ENCODE measurements at places on chromosomes 7 and 10. TPM values are rescaled to one million over a fixed set of nuclear protein-coding genes. Genes with fewer than 3 reads are reported as not detected.

Gene IL15RA
- total RNA-seq = 20.2 TPM

Gene NEBL
- total RNA-seq = not detected

Gene TMEM236
- 0.10 TPM for total RNA-seq

Gene SMKR1
- 1.5 TPM for total RNA-seq

Gene PAPOLB
- total RNA-seq = not detected

Gene SEPHS1
- total RNA-seq = 57.6 TPM

Gene GPR15LG
- not detected for total RNA-seq

Gene TUBAL3
- not detected for total RNA-seq

Gene SYNPO2L
- total RNA-seq = not detected

Gene MMD2
- total RNA-seq = not detected

Gene GGCT
- total RNA-seq = 60.5 TPM

DNA sequence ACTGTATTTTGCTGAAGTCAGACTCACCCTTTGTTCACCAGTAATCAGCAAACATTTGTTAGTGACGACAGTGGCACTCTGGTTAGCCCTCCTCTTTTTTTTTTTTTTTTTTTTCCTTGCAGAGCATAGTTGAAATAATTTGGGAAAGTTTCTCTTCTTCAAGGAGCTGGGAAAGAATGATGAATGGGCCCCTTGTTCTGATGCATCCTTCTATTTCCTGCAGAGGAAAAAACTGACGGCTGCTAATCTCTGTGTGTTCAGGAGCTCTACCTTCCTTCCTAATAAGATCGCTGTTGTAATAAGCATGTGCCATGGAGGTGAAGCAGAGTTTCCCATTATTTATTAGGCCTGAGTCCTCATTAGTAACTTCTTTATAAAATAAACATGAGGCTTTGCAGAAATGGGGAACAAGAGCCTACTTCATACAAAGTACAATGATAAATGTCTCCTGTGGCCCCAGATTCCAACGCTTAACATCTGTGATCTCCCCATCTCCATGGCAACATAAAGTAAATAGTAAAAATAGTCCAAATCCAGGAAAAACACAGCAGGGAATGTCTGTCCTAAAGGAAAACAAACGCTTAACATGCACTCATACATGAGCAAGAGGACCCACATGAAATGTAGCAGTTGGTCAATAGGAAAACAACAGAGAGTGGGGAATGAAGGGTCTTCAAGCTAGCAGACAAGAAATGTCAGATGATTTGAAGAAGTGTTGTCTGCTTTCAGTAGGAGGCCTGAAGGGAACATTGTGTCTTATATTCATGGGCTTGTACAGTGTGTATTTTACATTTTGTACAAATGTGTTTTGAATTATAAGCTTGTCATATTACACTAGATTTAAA, 59.1 kb upstream of the CALD1 start:
- no peaks in the 10 kb centered on the region for H3K27me3 ChIP-seq
- H3K4me1 ChIP-seq = no peaks in the 10 kb centered on the region
- H3K4me3 ChIP-seq = no peak overlapping the region
- DNase-seq = no peak

- no peaks in the 10 kb centered on the region for H3K27me3 ChIP-seq
- no peaks in the 10 kb centered on the region for H3K4me1 ChIP-seq
- no peak for DNase-seq
- no peaks in the 10 kb centered on the region for H3K36me3 ChIP-seq
- no peak overlapping the region for H3K27ac ChIP-seq
- H3K4me3 ChIP-seq = no peak overlapping the region
These were observed 259.9 kb downstream of the PTPRN2 start for GRCh38 chr7:158327571-158328180.

DNA sequence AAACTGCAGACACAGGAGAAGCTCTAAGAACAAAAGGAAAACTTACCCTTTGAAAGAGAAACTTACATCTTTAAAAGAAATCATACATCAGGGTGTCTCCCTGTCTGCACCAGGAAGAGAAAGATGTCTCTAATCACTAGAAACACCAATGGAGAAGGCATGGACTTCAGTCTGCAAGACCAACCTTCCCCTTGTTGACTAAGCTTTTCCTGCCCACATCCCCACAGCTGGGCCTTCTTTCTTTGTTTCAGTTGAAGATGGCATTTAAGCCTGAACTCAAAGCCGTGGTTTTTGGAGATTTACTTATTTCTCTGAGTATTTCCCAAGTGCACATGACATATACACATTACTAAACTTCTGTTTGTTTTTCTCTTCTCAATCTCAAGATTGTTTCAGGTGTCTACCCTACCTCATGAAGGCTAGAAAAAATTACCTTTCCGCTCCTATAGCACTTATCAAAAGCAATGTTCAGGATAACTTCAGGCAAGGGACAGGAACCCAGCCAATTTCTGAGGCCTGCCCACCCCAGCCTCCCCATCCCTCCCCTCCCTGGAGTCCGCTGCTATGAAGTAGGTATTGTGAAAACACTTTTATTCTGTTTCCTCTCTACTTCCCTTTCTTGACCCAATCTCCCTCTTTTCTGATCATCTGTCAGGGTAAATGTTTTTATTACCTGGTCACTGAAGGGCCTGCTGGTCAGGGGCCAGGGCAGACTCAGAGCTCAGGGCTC, 2.8 kb upstream of the SLC29A3 start:
- peaks cover 7% of the 10 kb centered on the region for H3K27me3 ChIP-seq
- H3K4me1 ChIP-seq = peaks cover 21% of the 10 kb centered on the region
- H3K36me3 ChIP-seq = no peaks in the 10 kb centered on the region
- no peak overlapping the region for H3K27ac ChIP-seq
- H3K4me3 ChIP-seq = no peak overlapping the region
- peak; percentile 36 for DNase-seq

- no peak overlapping the region for H3K27ac ChIP-seq
- H3K36me3 ChIP-seq = no peaks in the 10 kb centered on the region
- peaks cover 38% of the 10 kb centered on the region for H3K27me3 ChIP-seq
- H3K4me3 ChIP-seq = no peak overlapping the region
- peak; percentile 14 for DNase-seq
These were observed 199.1 kb upstream of the PRKCQ start for GRCh38 chr10:6778992-6779701.

DNA sequence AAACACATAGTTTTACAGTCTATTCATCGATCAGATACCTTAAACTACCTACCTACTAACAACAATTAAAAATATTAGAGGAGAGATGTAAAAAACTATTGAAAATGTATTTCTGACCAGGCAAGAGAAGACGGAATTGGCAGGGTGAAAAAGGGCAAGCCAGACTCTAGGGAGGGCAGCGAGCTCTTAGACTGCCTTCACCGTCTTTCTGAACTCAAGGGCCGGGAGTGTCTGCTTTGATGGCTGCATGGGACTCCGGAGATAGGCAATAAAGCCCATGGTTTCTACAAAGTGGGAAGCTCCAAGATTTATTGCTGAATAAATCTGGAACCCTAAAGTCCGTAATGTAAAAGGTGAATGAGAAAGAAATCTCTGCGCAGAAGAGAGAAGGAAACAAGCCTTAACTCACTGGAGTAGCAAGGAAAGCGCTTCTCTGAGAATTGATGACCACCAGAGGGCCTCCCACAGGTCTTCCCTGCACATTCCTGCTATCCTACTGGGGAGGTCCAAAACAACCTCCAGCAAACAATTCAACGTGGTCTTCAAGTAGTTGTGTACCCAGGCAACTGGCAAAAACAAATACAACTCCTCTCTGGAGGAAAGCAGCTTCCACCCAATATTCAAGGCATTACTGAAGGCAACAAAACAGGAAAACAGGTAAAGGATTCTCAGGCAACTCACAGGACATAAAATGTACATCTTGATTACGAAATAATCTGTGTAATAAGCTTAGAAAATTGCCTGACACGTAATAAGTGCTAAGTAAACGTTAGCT, 181.3 kb downstream of the SDK1 start:
- H3K4me1 ChIP-seq = no peaks in the 10 kb centered on the region
- H3K27me3 ChIP-seq = no peaks in the 10 kb centered on the region
- DNase-seq = no peak
- H3K4me3 ChIP-seq = no peak overlapping the region

DNA sequence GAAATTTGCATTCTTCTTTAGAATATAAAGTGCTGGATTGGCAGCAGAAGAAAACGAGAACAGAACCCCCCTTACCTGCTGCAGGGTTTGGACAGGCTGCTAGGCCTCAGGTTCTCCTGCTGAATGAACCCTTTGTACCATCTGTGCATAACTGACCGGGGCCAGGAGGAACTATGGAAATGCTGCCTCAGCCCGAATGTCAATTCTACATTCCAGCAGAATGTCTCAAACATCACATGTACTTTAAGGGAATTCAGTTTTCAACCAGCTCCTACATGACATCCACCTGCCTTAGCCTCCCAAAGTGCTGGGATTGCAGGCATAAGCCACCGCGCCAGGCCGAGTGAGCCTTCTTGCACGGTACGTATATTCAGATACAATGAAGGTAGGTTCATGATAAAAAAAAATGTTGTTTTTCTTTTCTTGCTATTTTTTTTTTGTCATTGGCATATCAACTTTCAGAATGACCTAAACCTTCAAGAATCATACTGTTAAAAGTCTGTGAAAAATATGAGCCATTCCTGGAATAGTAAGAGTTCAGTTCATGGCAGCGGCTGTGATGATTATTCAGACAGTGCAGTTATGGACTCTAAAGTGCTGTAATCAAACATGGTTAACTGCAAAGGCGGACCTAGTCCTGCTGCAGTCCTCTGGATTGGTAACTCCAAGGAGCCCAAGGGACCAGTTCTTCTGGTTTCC, 84.4 kb upstream of the TNS3 start:
- no peaks in the 10 kb centered on the region for H3K27me3 ChIP-seq
- no peak overlapping the region for H3K27ac ChIP-seq
- H3K4me3 ChIP-seq = no peak overlapping the region
- no peak for DNase-seq
- H3K36me3 ChIP-seq = no peaks in the 10 kb centered on the region

- peaks cover 12% of the 10 kb centered on the region for H3K36me3 ChIP-seq
- H3K4me1 ChIP-seq = peaks cover 8% of the 10 kb centered on the region
- DNase-seq = no peak
These were observed 9.3 kb upstream of the LRRC61 start for GRCh38 chr7:150313870-150314269.

GRCh38 chr7:5450549-5451327, 27.1 kb upstream of the TNRC18 start:
- H3K27ac ChIP-seq = no peak overlapping the region
- peak; percentile 47 for DNase-seq
- no peaks in the 10 kb centered on the region for H3K36me3 ChIP-seq
- H3K27me3 ChIP-seq = peaks cover 1% of the 10 kb centered on the region
- H3K4me3 ChIP-seq = no peak overlapping the region
- no peaks in the 10 kb centered on the region for H3K4me1 ChIP-seq

GRCh38 chr7:52253953-52254352, 781.5 kb upstream of the POM121L12 start:
- no peaks in the 10 kb centered on the region for H3K4me1 ChIP-seq
- no peak for DNase-seq

DNA sequence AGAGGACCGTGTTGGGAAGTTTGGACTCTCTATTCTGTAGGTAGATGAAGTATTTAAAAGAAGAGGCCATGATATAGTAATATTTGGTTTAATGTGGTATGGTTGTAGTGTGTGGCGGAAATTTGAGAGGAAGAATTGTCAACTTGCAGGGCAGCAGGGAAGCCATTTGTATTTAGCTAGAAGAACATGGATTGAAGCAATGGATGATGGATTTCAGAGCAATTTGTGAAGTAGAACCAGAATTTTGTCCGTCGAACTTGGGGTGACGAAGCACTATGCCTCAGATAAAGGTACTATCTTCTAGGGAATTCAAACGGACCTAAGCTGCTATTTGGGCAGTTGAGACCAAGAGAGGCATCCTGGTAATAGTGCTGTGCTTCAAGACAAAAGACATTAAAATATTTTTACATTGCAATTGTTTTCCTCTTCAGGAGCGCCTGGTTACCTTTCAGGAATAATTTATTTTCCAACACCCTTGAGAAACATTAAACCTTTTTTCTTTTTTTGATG, 615 bp upstream of the WBP1L start:
- peak overlapping the region; percentile 1 for H3K4me3 ChIP-seq
- H3K4me1 ChIP-seq = peaks cover 35% of the 10 kb centered on the region
- no peaks in the 10 kb centered on the region for H3K27me3 ChIP-seq
- peak; percentile 23 for DNase-seq
- H3K36me3 ChIP-seq = no peaks in the 10 kb centered on the region
- H3K27ac ChIP-seq = peak overlapping the region; percentile 67

GRCh38 chr7:118350260-118350659, 125.8 kb downstream of the ANKRD7 start:
- no peaks in the 10 kb centered on the region for H3K36me3 ChIP-seq
- H3K4me1 ChIP-seq = no peaks in the 10 kb centered on the region
- DNase-seq = no peak
- H3K4me3 ChIP-seq = no peak overlapping the region
- no peaks in the 10 kb centered on the region for H3K27me3 ChIP-seq
- H3K27ac ChIP-seq = no peak overlapping the region

GRCh38 chr10:112471878-112472487, 25.0 kb downstream of the VTI1A start:
- no peaks in the 10 kb centered on the region for H3K36me3 ChIP-seq
- DNase-seq = no peak
- H3K27ac ChIP-seq = no peak overlapping the region
- H3K4me3 ChIP-seq = no peak overlapping the region
- H3K4me1 ChIP-seq = peaks cover 4% of the 10 kb centered on the region

DNA sequence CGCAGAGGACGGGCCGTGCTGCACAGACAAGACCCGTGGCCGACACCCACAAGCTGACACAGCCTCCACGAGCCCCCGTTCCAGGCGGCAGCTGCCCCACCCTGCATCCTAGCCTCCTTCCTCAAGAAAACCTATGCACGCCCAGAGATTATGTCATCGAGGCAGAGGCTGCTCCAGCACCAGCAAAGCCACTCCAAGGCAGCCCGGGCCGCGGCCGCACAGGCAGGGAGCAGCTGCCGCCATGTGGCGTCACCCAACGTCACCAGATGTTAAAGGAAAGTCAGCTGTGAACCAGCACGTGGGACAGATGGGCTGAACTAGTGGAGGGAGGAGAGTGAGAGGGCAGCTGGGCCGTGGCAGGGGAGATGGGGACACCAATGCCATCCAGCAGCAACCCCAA, 59.8 kb downstream of the STK32C start:
- no peaks in the 10 kb centered on the region for H3K4me1 ChIP-seq
- no peaks in the 10 kb centered on the region for H3K36me3 ChIP-seq
- no peak overlapping the region for H3K4me3 ChIP-seq
- no peak for DNase-seq
- no peaks in the 10 kb centered on the region for H3K27me3 ChIP-seq
- H3K27ac ChIP-seq = no peak overlapping the region
